ENCODE measurements at places on chromosomes 16 and 17.
A peak's percentile ranks its signal among the peaks of the same experiment; 100 is the strongest.

DNA sequence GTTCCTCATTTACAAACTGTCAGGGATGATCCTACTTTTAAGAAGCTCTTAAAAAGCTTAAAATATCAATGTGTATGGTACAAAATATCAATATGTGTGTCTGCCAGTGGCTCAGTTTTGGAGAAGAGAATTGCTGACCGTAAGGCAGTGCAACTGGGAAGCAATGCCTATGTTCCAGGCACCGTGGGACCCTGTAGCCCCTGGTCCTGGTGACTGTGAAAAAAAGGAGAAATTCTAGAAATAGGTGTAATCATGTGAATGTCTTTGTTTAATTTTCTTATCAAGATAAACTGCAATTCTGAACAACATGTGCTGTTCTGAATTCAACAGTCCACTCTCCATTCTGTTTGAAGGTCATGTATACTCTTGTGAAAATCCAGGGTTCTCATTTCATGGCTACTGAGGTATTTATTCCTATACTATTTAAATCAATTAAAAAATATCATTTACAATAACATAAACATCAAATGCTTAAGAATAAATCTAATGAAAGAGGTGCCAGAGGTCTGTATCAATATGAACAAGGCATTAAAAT lies 9.4 kb upstream of the HP start:
- no peak overlapping the region for H3K27ac ChIP-seq
- no peaks in the 10 kb centered on the region for H3K4me1 ChIP-seq
- H3K27me3 ChIP-seq, result no peaks in the 10 kb centered on the region
- DNase-seq, result no peak

- H3K4me1 ChIP-seq, result no peaks in the 10 kb centered on the region
- no peaks in the 10 kb centered on the region for H3K36me3 ChIP-seq
- H3K4me3 ChIP-seq, result no peak overlapping the region
- H3K27ac ChIP-seq, result no peak overlapping the region
Measured at GRCh38 chr16:23949630-23950290, 114.0 kb downstream of the PRKCB start.

DNA sequence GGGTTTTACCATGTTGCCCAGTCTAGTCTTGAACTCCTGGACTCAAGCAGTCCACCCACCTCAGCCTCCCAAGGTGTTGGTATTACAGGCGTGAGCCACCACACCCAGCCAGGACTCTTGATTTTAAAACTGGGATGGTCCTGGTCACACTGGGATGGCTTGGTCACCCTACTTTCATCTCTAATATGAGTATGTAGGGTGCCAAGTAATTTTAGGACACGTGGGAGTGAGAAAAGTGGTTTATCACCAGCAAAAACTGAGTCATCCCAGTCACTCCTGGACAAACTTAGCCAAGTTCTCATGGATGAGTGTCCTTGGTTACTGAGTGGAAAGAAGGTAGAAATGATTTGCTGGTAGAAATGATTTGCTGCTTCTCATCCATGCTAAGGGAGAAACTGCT lies 9.9 kb downstream of the CLEC19A start:
- DNase-seq, result no peak
- H3K4me3 ChIP-seq, result no peak overlapping the region

GRCh38 chr17:385178-385835 lies 32.7 kb upstream of the RPH3AL start:
- H3K4me3 ChIP-seq, result peak overlapping the region; percentile 27
- H3K27ac ChIP-seq, result peak overlapping the region; percentile 64
- H3K36me3 ChIP-seq, result no peaks in the 10 kb centered on the region
- H3K4me1 ChIP-seq, result peaks cover 12% of the 10 kb centered on the region

- peak; percentile 78 for DNase-seq
- no peaks in the 10 kb centered on the region for H3K36me3 ChIP-seq
- no peaks in the 10 kb centered on the region for H3K27me3 ChIP-seq
- H3K4me1 ChIP-seq, result peaks cover 4% of the 10 kb centered on the region
- H3K27ac ChIP-seq, result peak overlapping the region; percentile 99
Measured at GRCh38 chr17:7842380-7843256, 8.6 kb downstream of the KDM6B start.

GRCh38 chr17:35373984-35374765 lies 754 bp upstream of the SLFN11 start:
- DNase-seq, result peak; percentile 38
- H3K27ac ChIP-seq, result peak overlapping the region; percentile 91
- no peaks in the 10 kb centered on the region for H3K36me3 ChIP-seq
- peaks cover 5% of the 10 kb centered on the region for H3K4me1 ChIP-seq

GRCh38 chr17:55286681-55287589 lies 22.2 kb downstream of the HLF start:
- no peak overlapping the region for H3K4me3 ChIP-seq
- H3K27me3 ChIP-seq, result no peaks in the 10 kb centered on the region
- H3K27ac ChIP-seq, result peak overlapping the region; percentile 84
- DNase-seq, result no peak
- peaks cover 5% of the 10 kb centered on the region for H3K4me1 ChIP-seq

Measured in uterus (tissue), 4 donors.